CD4-positive, alpha-beta memory T cell (primary cell): ENCODE measurements at places on chromosomes 16 and 17.

- DNase-seq = no peak
Measured at GRCh38 chr17:43033948-43034881, 9.2 kb downstream of the RND2 start.

DNA sequence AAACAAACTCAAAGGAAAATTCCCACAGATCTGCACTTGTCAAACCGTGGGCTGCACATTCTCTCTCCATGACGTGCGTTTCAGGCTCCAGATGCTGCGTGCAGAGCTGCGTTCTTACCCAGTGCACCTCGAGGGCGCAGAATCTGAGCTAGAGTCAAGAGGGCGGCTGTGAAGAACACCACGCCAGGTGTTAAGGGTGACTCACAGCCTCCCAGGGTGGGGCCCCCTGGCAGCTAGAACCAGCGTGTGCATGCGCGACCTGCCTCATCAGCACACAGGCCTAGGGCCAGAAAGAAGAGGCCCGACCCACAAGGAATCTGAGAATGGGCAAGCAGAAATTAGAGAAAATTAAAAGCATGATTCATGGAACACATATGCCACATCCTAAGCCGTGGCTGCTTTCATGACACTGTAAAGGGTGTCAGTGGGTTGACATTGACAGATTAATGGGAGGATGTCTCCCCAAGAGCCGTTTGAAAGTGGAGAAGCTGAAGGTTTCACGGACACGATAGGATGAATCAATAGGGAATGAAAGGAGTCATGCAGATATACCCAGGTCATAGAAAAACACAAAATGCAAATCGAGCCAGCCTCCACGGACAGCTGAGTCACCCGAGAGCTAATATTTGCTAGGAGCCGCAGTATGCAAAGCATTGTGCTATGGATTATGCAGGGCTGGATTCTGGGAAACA, 29.0 kb downstream of the MARCHF10 start:
- no peak for DNase-seq

- no peak for DNase-seq
Measured at GRCh38 chr17:1653735-1654134, 4.1 kb upstream of the RILP start.

DNA sequence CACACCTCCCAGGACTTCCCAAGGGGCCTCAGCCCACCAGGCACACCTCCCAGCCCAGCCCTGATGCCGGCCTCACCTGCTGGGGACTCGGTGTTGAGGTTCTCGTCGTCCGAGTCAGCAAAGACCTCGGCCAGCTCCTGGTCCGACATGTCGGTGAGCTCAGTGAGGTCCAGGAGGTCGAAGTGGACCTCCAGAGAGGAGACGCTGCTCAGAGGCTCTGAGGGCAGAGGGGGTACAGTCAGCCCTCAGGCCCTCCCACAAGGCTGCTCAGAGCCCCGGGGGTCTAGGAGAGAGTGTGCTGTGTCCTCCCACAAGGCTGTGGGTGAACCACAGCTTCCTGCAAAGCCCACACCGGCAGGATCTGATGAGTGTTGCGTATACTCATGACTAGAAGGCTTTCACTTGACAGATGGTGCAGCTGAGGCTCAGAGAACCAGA, 10.5 kb downstream of the DBNDD1 start:
- DNase-seq = peak; percentile 58

DNA sequence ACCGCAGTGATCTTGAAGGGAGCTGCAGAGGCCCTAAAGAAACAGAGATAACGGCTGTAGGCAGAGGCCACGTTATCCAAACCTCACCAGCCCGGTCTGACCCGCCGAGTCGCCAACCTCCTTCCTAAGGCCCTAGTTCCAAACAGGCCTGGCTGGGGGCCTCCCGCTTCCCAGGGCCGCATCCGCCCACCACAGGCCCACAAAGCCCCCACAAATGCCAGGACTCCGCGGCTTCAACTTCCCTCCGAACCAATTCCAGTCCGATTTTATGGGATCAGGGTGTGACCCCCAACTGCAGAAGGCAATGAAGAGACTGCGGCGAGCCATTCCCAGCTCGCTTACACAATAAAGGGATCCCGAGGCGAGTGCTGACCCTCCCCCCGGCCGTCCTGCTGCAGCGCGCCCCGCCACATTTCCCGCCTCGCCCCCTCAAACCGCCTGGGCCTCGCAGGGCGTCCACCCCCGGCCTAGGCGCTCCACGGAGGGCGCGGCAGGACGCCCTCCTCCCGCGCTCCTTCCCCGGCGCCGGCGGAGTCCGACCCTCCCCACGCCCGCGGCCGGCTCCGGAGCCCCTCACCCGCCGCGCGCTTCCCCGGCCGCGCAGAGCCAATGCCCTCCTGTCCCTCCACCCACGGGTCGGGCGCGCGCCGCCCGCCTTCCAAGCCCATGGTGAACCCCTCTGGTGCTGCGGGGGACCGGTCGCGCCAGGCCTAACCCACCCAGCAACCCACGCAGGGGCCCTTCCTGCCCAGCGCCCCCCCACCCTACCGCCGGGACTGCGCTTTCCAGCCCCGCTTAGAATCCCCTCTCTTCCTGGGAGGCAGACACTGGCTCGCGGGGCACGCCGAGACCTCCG, 926 bp downstream of the MYH10 start:
- DNase-seq = no peak

GRCh38 chr16:64481497-64481896, 640.4 kb downstream of the CDH11 start:
- no peak for DNase-seq

- DNase-seq = no peak
Measured at GRCh38 chr16:85040685-85041084, 13.1 kb downstream of the KIAA0513 start.

GRCh38 chr17:18182110-18182977, 1.3 kb upstream of the ALKBH5 start:
- DNase-seq = no peak

GRCh38 chr17:11324846-11325420, 83.9 kb downstream of the SHISA6 start:
- no peak for DNase-seq

DNA sequence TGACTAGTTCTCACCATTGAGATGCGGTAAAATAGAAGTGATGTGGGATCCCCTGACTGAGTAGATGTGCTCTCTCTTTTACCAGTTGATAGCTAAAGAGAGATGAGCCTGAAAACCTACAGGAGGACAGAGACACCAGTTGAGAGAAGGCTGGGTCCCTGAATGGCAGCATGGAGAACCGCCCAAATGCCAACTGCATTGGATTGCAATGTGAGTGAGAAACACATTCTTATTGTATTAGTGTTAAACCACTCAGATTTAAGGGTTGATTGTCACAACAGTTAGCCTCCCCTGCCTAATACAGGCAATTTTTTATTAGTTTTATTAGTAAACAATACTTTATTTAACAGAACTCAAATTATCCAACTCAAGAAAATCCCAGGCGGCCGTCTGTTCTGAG, 61.2 kb downstream of the SPACA3 start:
- DNase-seq = no peak

DNA sequence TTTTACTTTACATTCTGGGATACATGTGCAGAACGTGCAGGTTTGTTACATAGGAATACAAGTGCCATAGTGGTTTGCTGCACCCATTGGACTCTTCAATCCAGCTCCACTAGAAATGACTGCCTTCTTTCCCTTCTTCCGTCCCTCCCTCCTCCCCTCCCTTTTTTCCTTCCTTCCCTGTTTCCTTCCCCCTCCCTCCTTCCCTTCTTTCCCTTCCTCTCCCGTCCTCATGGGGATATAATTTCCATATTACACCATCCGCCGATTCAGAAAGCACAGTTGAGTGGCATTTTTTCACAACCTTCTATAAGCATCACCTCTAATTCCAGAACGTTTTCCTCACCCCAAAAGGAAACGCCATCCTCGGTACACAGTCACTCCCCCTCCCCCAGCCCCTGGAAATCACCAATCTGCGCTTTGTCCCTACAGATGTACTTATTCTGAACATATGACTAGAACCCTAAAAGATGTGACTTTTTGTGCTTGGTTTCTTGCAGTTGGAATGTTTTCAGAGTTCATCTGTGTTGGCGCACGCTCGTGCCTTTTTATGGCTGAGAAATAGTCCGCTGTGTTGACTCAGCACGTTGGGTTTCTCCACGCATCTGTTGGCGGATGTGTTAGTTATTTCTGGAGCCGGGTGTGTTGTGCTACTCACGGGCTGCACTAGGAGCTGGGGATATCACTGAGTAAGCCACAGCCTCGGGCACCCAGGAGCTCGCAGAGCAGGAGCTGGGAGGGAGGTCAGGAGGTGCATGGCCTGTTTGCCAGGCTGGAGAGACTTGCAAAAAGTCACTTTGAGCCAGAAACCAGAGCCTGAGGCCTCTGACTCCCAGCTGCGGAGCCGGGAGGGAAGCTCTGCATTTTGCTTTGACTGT, 336.4 kb downstream of the SEC14L1 start:
- no peak for DNase-seq

GRCh38 chr17:75561927-75562603, 25.5 kb upstream of the MYO15B start:
- no peak for DNase-seq

GRCh38 chr17:66386498-66387351, 84.3 kb downstream of the PRKCA start:
- no peak for DNase-seq

GRCh38 chr17:29800457-29800856, 129.6 kb downstream of the SSH2 start:
- no peak for DNase-seq

GRCh38 chr17:72254808-72255449, 134.1 kb downstream of the SOX9 start:
- DNase-seq = no peak

DNA sequence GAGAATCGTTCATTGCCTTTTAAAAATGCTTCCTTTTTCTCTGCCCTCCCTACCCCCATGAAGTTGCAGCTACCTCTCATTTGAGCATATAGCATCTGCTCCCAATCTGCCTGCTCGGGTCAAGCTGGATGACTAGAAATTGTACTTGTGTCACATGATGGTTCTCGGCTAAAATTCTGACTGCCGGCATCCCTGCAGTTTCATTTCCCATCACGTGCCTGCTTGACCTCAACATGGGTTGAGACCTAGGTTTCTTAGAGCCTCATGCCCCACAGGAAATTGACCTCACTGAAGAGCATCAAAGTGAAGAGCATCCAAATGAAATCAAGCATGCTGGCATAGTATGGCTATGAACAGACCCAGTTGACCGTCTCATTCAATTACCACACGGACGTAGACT, 581.6 kb upstream of the PSMD7 start:
- DNase-seq = no peak

GRCh38 chr17:41684035-41684434, 4.7 kb upstream of the EIF1 start:
- no peak for DNase-seq

GRCh38 chr17:61106354-61106753, 293.3 kb upstream of the TBX2 start:
- DNase-seq = no peak

DNA sequence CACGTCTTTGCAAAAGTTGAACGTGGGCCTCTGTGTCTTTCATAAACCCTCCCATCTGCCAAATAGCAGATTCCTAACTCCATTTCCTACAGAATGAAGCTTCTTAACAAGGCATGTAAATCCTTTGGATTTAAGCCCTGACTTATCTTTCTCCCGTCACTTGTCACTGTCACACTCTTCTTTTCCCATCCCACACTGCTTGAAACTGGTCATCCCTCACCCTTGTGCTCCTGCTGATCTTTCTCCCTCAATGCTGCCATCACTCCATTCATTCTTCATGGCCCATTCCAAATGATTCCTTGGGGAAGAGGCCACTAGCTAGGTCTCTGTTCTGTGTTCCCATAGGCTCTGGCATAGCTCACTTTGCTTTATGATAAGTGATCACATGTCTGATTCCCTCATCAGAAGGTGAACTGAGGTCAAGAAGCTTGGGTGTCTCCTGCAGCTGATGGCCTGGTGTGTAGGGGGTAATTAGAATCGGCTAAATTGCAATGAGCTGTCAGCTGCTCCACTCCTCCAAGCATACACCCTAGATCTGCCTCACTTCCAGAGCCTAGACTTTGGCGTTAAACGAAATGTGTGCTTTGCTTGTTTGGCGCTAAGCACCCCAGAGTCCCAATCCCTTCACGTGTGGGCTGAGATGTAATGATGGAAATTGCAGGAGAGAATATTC, 61.7 kb downstream of the PECAM1 start:
- DNase-seq = no peak

- DNase-seq = no peak
Measured at GRCh38 chr17:38587203-38587602, 18.5 kb downstream of the SRCIN1 start.

DNA sequence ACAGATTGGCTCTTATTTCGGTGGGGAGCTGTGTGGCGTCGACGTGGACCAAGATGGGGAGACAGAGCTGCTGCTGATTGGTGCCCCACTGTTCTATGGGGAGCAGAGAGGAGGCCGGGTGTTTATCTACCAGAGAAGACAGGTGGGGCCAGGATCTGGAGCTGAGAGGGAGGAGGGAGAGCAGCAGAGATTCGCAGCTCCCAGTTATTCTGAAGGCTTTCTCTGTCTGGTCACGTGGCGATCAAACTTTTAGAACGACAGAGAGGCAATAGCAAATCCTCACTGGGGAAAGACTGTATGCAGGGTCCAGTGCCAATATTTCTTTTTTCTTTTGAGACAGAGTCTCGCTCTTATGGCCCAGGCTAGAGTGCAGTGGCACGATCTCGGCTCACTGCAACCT, 22.2 kb downstream of the ITGAL start:
- no peak for DNase-seq

DNA sequence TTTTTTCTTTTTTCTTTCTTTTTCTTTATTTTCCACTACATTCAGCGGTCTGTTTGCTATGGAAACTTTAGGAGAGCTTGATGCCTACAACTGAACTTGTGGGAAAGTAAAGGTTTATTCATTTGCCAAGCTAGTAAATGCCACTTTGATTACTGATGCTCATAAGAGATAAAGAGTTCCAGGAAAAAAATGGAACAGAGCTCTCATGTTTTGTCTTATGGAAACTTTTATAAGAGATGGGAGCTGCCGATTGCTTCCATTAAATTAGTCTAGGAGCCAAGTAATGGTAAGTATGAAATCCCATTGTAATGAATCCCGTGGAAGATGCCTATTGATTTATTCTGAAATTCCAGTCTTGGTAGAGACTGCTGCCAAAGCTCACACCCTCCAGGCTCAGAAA, 7.1 kb downstream of the ANKFN1 start:
- no peak for DNase-seq

GRCh38 chr16:20750558-20750957, 8.9 kb upstream of the THUMPD1 start:
- DNase-seq = no peak

DNA sequence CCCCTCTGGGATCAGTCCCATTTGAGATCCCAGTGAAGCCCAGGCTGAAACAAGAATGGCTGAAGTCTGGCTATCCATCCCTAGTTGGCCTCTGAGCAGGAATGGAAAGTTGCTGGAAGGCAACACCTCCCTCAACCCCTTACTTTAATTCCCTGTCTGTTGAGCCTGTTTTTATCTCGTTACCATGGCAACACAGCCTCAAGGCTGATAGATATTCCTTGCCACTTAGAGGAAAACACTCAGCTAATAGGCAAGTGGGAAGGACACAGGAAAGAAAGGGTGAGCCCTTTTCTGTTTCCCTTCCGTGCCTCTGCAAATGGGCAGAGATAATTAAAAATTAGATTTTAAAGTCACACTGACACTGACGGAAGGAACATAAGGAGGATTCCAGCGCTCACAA, 75.5 kb upstream of the CLEC3A start:
- DNase-seq = no peak

- DNase-seq = no peak
Measured at GRCh38 chr17:36127911-36128310, 24.3 kb downstream of the CCL4 start.
